Occipital lobe (tissue), 3 donors: ENCODE measurements at places on chromosomes 13 and 19. TPM values are rescaled to one million over a fixed set of nuclear protein-coding genes. Genes with fewer than 3 reads are reported as not detected.

Gene FTL
- total RNA-seq = 677 TPM

Gene PSG4
- total RNA-seq = not detected

Gene IGSF23
- total RNA-seq = not detected

Gene SLC8A2
- total RNA-seq = 40.1 TPM

Gene ZNF579
- total RNA-seq = 4.2 TPM

Gene ZNF28
- total RNA-seq = 35.1 TPM

Gene EEF1AKMT1
- 21.2 TPM for total RNA-seq

Gene CILP2
- 0.62 TPM for total RNA-seq

Gene PCSK4
- 1.7 TPM for total RNA-seq

Gene FUT6
- total RNA-seq = not detected

Gene TMC4
- total RNA-seq = not detected

Gene RASL11A
- total RNA-seq = 2.5 TPM

Gene OSCAR
- total RNA-seq = 0.47 TPM

Gene GADD45B
- total RNA-seq = 4.7 TPM

Gene ZNF493
- 190 TPM for total RNA-seq

Gene SHISA2
- total RNA-seq = 21.4 TPM

Gene C19orf85
- not detected for total RNA-seq

Gene PALM
- total RNA-seq = 95.9 TPM

Gene SLC25A41
- total RNA-seq = 1.6 TPM

Gene ANGPTL4
- 0.94 TPM for total RNA-seq

Gene ZNF382
- 110 TPM for total RNA-seq

Gene SLC1A5
- 3.3 TPM for total RNA-seq

Gene ZNF98
- 0.31 TPM for total RNA-seq

Gene KASH5
- not detected for total RNA-seq

Gene ZNF559
- total RNA-seq = 52.7 TPM

Gene TFDP1
- 28.9 TPM for total RNA-seq

Gene HSPB6
- 0.31 TPM for total RNA-seq

Gene NLRP9
- total RNA-seq = not detected

Gene SERPINE3
- total RNA-seq = 0.16 TPM
